Upper lobe of right lung (tissue), 1 donor: ENCODE measurements at places on chromosomes 7 and 10.

- DNase-seq: no peak
Measured at GRCh38 chr7:107615910-107616680, 36.0 kb downstream of the BCAP29 start.

DNA sequence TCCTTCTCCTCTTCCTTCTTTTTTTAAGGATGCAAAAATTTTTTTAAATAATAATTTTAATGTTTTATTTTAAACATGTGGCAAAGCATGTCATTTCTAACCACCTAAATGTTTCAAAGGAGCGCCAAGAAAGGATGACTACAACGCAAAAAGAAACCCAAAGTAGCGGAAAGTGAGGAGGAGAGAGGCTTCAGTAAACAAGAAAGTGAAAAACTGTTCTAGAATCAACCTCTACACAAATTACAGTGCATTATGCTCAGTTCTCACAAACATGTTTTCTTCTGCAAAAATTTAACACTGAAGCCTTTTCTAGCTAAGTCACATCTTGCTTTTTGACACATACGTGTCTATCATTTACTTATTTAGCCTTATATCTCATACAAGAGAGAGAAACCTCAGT is 948.6 kb downstream of the GATA3 start:
- DNase-seq: no peak

GRCh38 chr10:61627266-61627665 is 35.5 kb upstream of the CABCOCO1 start:
- DNase-seq: no peak

DNA sequence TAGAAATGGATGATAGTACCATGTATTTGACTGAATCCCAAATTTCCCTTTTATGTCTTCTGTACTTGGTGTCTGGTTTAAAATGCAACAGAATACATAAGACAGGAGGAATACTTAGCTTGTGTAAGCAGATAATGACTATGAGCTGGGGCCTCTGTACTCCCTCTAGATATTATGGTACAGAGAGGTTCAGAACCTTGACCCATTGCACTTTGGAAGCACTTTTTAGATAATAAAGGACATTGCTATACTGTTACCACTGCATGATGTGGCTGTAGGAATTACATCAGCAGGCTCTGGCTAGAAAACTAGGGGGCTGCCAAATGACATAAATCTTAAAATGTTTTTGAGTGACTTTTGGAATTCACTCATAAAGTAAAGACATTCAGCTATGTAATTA is 526.6 kb downstream of the SORCS1 start:
- DNase-seq: no peak

DNA sequence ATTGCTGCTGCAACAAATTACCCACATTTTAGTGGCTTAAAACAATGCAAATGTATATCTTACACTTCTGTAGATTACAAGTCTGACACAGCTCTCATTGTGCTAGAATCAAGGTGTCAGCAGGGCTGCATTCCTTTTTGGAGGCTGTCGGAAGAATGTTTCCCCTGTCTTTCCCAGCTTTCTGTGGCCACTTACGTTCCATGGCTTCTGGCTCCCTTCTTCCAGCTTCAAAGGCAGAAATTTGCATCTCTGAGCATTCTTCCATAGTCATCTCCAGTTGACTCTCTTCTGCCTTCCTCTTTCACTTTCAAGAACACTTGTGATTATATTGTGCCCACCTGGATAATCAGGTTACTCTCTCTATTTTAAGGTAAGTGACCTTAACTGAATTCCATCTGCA is 125.3 kb downstream of the GPR158 start:
- DNase-seq: no peak
